Type B pancreatic cell (in vitro differentiated cells): ENCODE measurements at places on chromosomes 1 and 21. TPM values are rescaled to one million over a fixed set of nuclear protein-coding genes. Genes with fewer than 3 reads are reported as not detected.

GCSAML gene
- total RNA-seq: not detected in 2 replicates

- H3K36me3 ChIP-seq: no peaks in the 10 kb centered on the region
- H3K4me1 ChIP-seq: no peaks in the 10 kb centered on the region
- no peak for DNase-seq
- no peak overlapping the region for H3K4me3 ChIP-seq
- H3K27ac ChIP-seq: no peak overlapping the region
These were observed 6.5 kb upstream of the MAB21L3 start for GRCh38 chr1:116104667-116105066.

DNA sequence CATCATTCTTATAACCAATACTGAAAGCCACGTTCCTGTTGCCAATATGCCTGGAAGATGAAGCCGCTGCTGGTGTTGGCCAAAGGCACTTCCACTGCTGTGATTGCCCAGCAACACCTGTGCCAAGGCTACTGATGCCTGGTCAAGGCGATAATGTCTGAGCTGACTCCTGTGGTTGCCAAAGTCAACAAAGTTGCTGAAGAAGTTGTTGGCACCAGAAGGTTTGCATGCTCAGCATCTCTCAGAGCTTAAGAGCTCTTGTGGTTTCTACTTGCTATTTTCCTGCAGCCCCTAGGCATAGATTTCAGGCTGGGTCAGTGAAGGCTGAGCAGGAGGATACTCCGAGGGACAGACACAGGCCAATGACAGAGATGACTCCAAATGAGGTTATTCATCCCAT, 63.4 kb upstream of the RAB3GAP2 start:
- H3K4me1 ChIP-seq: peaks cover 12% of the 10 kb centered on the region
- no peaks in the 10 kb centered on the region for H3K27me3 ChIP-seq
- peak overlapping the region; percentile 93 for H3K27ac ChIP-seq
- H3K4me3 ChIP-seq: no peak overlapping the region

DNA sequence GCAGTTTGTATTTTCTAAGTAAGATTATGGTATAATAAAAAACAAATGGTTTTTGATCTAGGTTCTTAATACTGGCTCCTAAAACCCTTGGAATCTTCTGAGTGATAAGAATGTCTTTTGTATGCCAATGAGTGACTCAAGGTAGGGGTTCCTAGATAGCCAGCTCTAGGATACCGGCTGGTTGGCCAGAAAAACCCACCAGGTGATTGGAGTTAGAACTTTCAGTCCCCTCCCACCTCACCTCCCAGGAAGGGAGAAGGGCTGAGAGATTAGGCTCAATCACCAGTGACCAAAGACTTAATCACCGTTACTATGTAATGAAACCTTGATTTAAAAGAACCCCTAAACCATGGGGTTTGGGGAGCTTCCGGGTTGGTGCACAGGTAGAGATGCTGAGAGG, 8.7 kb upstream of the BRDT start:
- H3K27me3 ChIP-seq: no peaks in the 10 kb centered on the region
- H3K4me3 ChIP-seq: no peak overlapping the region
- DNase-seq: no peak
- no peak overlapping the region for H3K27ac ChIP-seq
- H3K4me1 ChIP-seq: no peaks in the 10 kb centered on the region

DNA sequence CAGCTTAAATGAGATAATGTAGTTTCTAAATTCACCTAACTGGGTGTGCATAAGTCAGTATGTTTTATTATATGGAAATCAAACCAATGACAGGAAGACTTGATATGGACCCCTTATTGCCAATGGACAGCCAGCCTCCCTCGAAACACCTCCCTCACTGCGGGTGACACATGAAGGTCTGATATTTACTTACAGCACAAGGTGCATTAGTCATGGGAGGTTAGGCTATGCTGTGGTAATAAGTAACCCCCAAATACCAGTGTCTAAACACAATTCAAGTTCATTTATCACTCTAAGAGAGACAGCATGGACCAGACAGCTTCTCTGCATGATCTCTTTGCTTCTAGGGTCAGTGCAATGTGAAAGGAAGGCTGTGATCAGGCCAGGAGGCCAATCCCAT, 126.0 kb upstream of the KCNJ6 start:
- H3K27me3 ChIP-seq: peaks cover 5% of the 10 kb centered on the region
- no peak overlapping the region for H3K4me3 ChIP-seq
- H3K27ac ChIP-seq: no peak overlapping the region
- H3K4me1 ChIP-seq: peaks cover 5% of the 10 kb centered on the region
- no peaks in the 10 kb centered on the region for H3K36me3 ChIP-seq
- no peak for DNase-seq

- no peak overlapping the region for H3K27ac ChIP-seq
- H3K27me3 ChIP-seq: peaks cover 10% of the 10 kb centered on the region
- peaks cover 9% of the 10 kb centered on the region for H3K4me1 ChIP-seq
- peaks cover 21% of the 10 kb centered on the region for H3K36me3 ChIP-seq
- no peak overlapping the region for H3K4me3 ChIP-seq
- DNase-seq: no peak
These were observed 1.4 kb downstream of the DESI2 start for GRCh38 chr1:244654108-244655038.

DNA sequence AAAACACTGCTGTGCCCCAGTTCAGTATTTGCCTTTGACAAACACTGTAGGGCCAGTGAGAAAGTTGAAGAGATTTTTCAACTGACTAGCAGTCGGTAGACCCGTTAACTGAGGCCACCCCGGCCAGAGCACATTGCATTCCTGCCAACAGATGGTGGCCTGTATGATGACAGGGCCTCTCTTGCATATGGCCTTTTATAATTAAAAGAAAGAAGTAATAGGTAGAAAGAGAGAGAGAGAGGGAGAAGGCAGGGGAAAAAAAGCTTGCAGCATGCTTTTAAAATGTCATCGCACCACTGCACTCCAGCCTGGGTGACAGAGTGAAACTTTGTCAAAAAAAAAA, 4.7 kb upstream of the C1orf174 start:
- no peak for DNase-seq
- no peak overlapping the region for H3K27ac ChIP-seq
- no peaks in the 10 kb centered on the region for H3K36me3 ChIP-seq
- H3K27me3 ChIP-seq: no peaks in the 10 kb centered on the region
- no peak overlapping the region for H3K4me3 ChIP-seq

GRCh38 chr1:224149709-224150108, 33.3 kb upstream of the DEGS1 start:
- peaks cover 19% of the 10 kb centered on the region for H3K36me3 ChIP-seq
- peak overlapping the region; percentile 3 for H3K27ac ChIP-seq
- no peak for DNase-seq

NFASC gene
- total RNA-seq: 16.4 and 20.0 TPM in 2 replicates

- no peaks in the 10 kb centered on the region for H3K4me1 ChIP-seq
- no peaks in the 10 kb centered on the region for H3K27me3 ChIP-seq
- no peak overlapping the region for H3K4me3 ChIP-seq
These were observed 35.9 kb upstream of the ZRANB2 start for GRCh38 chr1:71116729-71117128.

GRCh38 chr1:185644531-185644930, 89.7 kb upstream of the HMCN1 start:
- H3K27ac ChIP-seq: peak overlapping the region; percentile 31
- H3K27me3 ChIP-seq: peaks cover 5% of the 10 kb centered on the region
- H3K36me3 ChIP-seq: peaks cover 3% of the 10 kb centered on the region
- no peak for DNase-seq
- H3K4me3 ChIP-seq: no peak overlapping the region

DNA sequence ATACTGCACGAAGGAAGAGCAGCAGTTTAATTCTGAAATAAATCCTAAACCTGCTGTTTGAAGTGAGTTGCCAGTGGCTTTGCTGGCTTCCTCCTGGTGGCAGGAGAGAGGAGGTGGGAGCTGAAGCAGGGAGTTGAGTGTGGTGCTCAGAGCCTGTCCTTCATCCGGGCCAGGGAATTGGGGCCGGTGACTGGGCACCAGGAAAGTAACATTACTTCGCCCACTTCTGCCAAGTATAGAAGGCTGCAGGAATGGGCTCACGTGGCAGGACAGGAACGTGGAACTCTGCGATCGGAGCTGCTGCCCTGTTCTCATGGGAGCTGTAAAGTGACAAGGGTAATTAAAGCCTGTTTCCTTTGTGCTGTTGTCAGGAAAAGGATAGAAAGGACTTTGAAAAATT, 8.7 kb downstream of the TOR3A start:
- H3K27me3 ChIP-seq: no peaks in the 10 kb centered on the region
- no peak for DNase-seq
- peaks cover 21% of the 10 kb centered on the region for H3K36me3 ChIP-seq
- no peak overlapping the region for H3K4me3 ChIP-seq
- peak overlapping the region; percentile 46 for H3K27ac ChIP-seq

- H3K36me3 ChIP-seq: peaks cover 3% of the 10 kb centered on the region
- DNase-seq: no peak
- no peak overlapping the region for H3K4me3 ChIP-seq
- peaks cover 15% of the 10 kb centered on the region for H3K4me1 ChIP-seq
These were observed 48.7 kb upstream of the DNAH14 start for GRCh38 chr1:224880593-224881307.

DNA sequence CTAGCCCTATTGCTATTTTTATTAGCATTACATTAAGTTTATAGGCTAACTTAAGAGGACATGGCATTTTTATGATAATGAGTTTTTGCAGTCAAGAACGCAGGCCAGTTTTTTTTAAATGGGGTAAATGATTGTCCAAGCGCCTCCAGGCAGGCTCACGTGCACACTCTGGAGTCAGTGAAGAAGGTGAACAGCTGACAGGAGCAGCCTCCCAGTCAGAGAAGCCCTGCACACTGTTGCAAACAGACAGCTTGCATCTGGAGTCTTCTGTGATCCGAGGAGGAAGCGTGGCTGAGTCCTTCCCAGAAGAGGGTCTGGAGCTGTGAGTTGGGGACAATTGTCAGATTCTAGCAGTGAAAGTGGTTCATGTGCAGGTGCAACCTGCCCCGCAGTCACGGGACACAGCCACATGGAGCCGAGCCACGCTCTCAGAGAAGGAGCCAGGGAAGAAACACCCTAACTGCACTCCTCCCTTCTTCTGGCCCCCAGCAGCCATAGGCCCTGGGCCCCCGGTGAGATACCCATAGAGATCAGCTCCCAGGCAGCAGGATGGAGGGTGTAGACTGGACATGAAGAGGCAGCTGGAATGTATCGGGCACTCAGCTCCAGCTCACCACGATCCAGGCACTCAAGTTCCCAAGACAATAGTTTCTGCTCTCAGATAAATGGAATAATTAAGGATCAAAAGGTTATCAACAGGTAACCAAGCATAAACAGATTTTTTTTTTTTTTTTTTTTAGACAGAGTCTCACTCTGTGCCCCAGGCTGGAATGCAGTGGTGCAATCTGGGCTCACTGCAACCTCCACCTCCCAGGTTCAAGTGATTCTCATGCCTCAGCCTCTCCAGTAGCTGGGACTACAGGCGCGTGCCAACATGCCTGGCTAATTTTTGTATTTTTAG, 26.4 kb downstream of the CAPN2 start:
- H3K27me3 ChIP-seq: no peaks in the 10 kb centered on the region
- peak overlapping the region; percentile 39 for H3K4me3 ChIP-seq
- peaks cover 12% of the 10 kb centered on the region for H3K36me3 ChIP-seq
- peaks cover 15% of the 10 kb centered on the region for H3K4me1 ChIP-seq
- peak overlapping the region; percentile 93 for H3K27ac ChIP-seq
- no peak for DNase-seq

RNU1-2 gene
- 2,993 and 3,564 TPM in 2 replicates for total RNA-seq

HMCN1 gene
- 4.1 and 13.2 TPM in 2 replicates for total RNA-seq

DNA sequence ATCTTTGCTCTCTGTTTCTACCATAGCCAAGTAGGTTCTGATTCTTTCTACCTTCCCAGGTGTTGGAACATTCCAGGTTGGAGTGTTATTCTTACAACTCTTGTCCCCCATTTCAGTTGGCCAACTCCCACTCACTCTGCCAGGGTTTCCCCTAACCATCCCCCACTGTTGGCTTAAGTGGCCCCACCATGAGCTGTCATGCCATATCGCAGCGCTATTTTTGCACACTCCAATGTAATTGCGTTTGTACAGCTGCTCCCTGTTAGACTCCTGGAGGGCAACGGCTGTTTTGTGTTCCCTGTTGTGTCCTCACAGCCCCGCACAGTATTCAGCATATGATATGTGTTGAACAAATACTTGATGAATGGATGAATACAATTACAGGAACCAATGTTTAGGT, 117.7 kb upstream of the ETS2 start:
- H3K27me3 ChIP-seq: peaks cover 20% of the 10 kb centered on the region
- peaks cover 12% of the 10 kb centered on the region for H3K4me1 ChIP-seq
- no peak overlapping the region for H3K27ac ChIP-seq
- no peak for DNase-seq
- H3K36me3 ChIP-seq: no peaks in the 10 kb centered on the region
- H3K4me3 ChIP-seq: no peak overlapping the region

GRCh38 chr21:37587635-37588177, 221.1 kb downstream of the DYRK1A start:
- H3K4me1 ChIP-seq: no peaks in the 10 kb centered on the region
- H3K4me3 ChIP-seq: no peak overlapping the region
- DNase-seq: no peak
- no peaks in the 10 kb centered on the region for H3K27me3 ChIP-seq
